ENCODE measurements at places on chromosomes 12 and 14.

- DNase-seq = no peak
These were observed 132.1 kb downstream of the DICER1 start for GRCh38 chr14:95025218-95025617.

- DNase-seq = no peak
These were observed 187.0 kb upstream of the C14orf180 start for GRCh38 chr14:104392396-104393198.

GRCh38 chr14:97777622-97778355, 980.6 kb downstream of the VRK1 start:
- no peak for DNase-seq

DNA sequence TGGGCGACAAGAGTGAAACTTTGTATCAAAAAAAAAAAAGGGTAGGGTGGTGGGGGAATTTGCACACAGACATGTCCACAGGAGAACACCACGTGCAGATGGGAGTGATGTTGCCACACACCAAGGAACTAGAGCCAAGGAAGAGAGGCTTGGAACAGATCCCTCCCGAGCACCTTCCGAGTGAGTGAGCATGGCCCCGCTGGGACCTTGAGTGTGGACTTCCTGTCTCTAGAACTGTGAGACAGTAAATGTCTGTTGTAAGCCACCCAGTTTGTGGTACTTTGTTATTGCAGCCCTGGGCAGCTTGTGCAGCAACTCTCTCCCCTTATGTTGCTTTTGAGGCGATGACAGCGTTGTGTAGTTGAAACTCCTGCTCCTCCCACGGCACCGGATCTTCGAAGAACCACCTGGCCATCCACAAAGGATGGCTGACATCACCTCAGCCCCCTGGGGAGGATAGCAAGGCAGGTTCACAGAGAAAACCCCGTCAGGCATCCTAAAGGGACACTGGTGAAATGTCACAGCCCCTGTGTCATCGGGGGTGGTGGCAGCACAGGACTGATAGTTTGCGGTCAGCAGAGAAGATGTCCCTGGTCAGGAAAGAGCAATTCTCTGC, 54.7 kb upstream of the PLEKHG3 start:
- DNase-seq = no peak

- DNase-seq = no peak
These were observed 214.8 kb upstream of the ALG10B start for GRCh38 chr12:38101753-38102152.

DNA sequence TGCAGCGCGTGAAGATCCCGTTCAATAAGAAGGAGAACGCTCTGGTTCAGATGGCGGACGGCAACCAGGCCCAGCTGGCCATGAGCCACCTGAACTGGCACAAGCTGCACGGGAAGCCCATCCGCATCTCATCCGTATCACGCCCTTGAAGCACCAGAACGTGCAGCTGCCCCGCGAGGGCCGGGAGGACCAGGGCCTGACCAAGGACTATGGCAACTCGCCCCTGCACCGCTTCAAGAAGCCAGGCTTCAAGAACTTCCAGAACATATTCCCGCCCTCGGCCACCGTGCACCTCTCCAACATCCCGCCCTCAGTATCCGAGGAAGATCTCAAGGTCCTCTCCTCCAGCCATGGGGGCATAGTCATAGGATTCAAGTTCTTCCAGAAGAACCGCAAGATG, 131.9 kb upstream of the FUT8 start:
- no peak for DNase-seq
